ENCODE measurements at places on chromosomes 16 and 17.
A peak's percentile ranks its signal among the peaks of the same experiment; 100 is the strongest.

DNA sequence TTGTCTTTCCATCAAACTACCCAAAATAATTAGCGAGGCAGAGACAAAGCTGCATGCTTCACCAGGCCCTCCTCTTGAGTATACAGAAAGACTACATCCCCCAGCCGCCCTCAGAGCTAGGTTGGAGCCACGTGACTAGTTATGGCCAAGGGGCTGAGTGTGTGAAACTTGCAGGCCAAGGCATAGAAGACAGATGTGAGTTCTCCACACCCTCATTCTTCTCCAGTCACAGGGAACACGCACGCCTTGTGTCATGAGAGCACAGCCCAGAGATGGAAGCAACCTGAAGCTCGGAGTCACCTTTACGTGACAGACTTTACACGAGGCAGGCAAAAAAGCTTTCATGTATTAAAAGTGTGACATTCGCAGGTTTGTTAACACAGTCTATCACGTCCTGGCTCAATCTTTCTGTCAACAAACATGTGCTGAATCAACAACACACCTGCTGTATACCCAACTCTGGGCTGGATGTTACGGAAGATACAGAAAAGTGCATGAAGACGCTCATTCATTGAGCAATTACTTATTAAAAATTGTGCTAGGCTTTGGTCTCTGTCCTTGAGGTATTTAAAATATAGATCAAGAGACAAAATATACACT lies 38.3 kb downstream of the STX8 start:
- DNase-seq, result no peak

- DNase-seq, result peak; percentile 30
These were observed 404.1 kb downstream of the WWOX start for GRCh38 chr16:78503602-78504001.

- no peak for DNase-seq
These were observed 6.4 kb upstream of the CMTM3 start for GRCh38 chr16:66598111-66598510.

DNA sequence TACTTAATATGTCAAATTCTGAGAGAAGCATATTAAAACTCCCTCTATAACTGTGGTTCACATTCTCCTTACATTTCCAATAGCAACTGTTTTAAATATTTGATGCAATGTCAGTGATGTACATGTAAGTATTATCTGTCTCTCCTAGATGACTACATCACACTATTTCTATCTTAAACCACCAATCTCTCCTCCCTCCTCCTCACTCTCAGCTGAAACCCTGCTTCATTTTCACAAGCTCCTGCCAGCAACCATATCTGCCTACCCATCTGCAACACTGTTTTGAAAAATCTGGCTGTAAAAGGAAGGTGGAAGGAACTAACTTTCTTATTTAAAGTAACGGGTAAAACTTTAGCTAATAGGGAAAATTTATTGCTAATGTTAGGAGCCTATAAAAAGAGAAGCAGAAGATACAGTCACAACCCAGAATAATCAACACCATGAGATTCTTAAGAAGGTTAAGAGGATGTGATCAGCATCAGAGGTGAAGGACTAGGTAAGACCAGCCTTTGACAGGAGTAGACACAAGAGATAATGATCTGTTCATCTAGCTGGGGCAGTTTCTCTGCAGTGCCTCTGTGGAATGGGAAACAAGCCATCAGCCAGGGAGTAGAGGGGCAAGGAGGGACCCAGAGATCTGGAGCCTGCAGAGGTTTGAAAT lies 31.0 kb downstream of the MYH10 start:
- no peak for DNase-seq

DNA sequence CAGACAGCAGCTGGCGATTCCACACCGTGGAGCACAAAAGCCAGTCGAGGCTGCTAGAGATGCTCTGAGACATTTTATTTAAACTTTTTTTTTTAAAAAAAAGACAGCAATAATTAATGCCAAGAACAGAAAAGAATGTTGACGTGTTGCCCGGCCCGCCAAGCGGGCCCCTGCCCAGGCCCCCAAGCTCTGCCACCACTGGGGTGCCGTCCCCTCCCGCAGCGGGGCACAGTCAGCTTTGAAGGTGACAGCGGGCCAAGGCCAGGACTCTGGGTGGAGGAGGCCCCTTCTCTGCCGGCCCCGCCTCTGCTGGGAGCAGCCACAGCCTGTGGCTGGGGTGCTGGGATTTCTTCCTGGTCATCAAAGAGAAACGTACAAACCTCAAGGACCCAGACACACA lies 9.8 kb downstream of the RNF166 start:
- no peak for DNase-seq
